ENCODE measurements at places on chromosomes 3 and 15. TPM values are rescaled to one million over a fixed set of nuclear protein-coding genes. Genes with fewer than 3 reads are reported as not detected.

MYRIP gene
- not detected for total RNA-seq

STAB1 gene
- 1.6 TPM for total RNA-seq

FGF7 gene
- total RNA-seq, result 278 TPM

GOLGA6L10 gene
- total RNA-seq, result under 0.01 TPM

DUOXA2 gene
- not detected for total RNA-seq

OSTN gene
- 0.44 TPM for total RNA-seq

GOLGA8M gene
- total RNA-seq, result 1.2 TPM

SAMD7 gene
- not detected for total RNA-seq

CCDC51 gene
- 42.8 TPM for total RNA-seq

Measured in smooth muscle cell of trachea (primary cell).